ENCODE measurements at places on chromosomes 6 and 20. TPM values are rescaled to one million over a fixed set of nuclear protein-coding genes. Genes with fewer than 3 reads are reported as not detected.

ADGB gene
- total RNA-seq: not detected

SPEF1 gene
- total RNA-seq: 0.19 TPM

SNAP25 gene
- 0.77 TPM for total RNA-seq

TCP11 gene
- total RNA-seq: 0.19 TPM

ADGRF1 gene
- under 0.01 TPM for total RNA-seq

MRPL18 gene
- total RNA-seq: 148 TPM

ADAM33 gene
- total RNA-seq: 1.2 TPM

C6orf52 gene
- total RNA-seq: 0.56 TPM

RIPOR2 gene
- total RNA-seq: 1.1 TPM

CHRNA4 gene
- not detected for total RNA-seq

GLP1R gene
- total RNA-seq: under 0.01 TPM

FAM83D gene
- 3.7 TPM for total RNA-seq

STMND1 gene
- total RNA-seq: not detected

ZNF831 gene
- total RNA-seq: not detected

TMEM200A gene
- 124 TPM for total RNA-seq

CABLES2 gene
- total RNA-seq: 0.28 TPM

COL9A1 gene
- total RNA-seq: not detected

TAGAP gene
- not detected for total RNA-seq

DDX43 gene
- total RNA-seq: 1.2 TPM

ZNF311 gene
- 2.3 TPM for total RNA-seq

DEFB124 gene
- total RNA-seq: not detected

MOG gene
- not detected for total RNA-seq

COL12A1 gene
- total RNA-seq: 163 TPM

SNRPB gene
- total RNA-seq: 93.3 TPM

ALDH5A1 gene
- total RNA-seq: 0.96 TPM

SPATS1 gene
- total RNA-seq: not detected

AARS2 gene
- 19.7 TPM for total RNA-seq

SMIM26 gene
- total RNA-seq: 96.4 TPM

HDGFL1 gene
- total RNA-seq: not detected

ULBP1 gene
- under 0.01 TPM for total RNA-seq

HLA-DQA2 gene
- not detected for total RNA-seq

GFRAL gene
- total RNA-seq: not detected

BPIFB2 gene
- not detected for total RNA-seq

BIRC7 gene
- under 0.01 TPM for total RNA-seq

TFAP2B gene
- under 0.01 TPM for total RNA-seq

PTGIS gene
- total RNA-seq: 191 TPM

TNNC2 gene
- 0.56 TPM for total RNA-seq

PROCR gene
- 244 TPM for total RNA-seq

SIRPB1 gene
- total RNA-seq: 2.5 TPM

COL9A3 gene
- 0.19 TPM for total RNA-seq

HS3ST5 gene
- total RNA-seq: not detected

BPIFA2 gene
- total RNA-seq: not detected

PRDM13 gene
- total RNA-seq: not detected

SPATA25 gene
- total RNA-seq: 0.28 TPM
